ENCODE measurements at places on chromosomes 4 and X. TPM values are rescaled to one million over a fixed set of nuclear protein-coding genes. Genes with fewer than 3 reads are reported as not detected.
A peak's percentile ranks its signal among the peaks of the same experiment; 100 is the strongest.

DNA sequence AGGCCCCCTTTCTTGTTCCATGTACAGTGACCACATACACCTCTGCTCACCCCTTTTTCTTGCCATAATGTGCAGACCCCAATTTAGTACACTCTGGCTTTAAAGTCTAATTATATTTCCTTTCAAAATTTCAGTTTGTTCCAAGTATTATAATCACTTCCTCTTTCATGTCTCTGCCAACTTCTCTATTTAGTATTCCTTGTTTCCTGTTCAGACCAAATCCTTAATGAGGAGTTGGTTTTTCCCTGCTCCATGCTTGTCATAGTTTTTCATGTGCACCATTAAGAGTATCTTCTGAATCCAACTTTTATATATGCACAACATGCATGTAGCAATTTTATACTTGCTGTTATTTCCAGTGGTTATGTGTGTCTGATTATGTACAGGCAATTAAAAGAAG is 32.3 kb downstream of the USP53 start:
- peaks cover 64% of the 10 kb centered on the region for H3K36me3 ChIP-seq
- H3K4me1 ChIP-seq = peaks cover 6% of the 10 kb centered on the region
- H3K4me3 ChIP-seq = no peak overlapping the region
- no peak overlapping the region for H3K27ac ChIP-seq
- no peaks in the 10 kb centered on the region for H3K27me3 ChIP-seq

GRCh38 chr4:6226506-6226905 is 26.2 kb upstream of the JAKMIP1 start:
- H3K27me3 ChIP-seq = peaks cover 83% of the 10 kb centered on the region
- H3K27ac ChIP-seq = no peak overlapping the region
- no peaks in the 10 kb centered on the region for H3K36me3 ChIP-seq

GRCh38 chr4:99652596-99653436 is 4.8 kb downstream of the C4orf54 start:
- peaks cover 40% of the 10 kb centered on the region for H3K4me1 ChIP-seq
- no peak overlapping the region for H3K27ac ChIP-seq
- no peak for DNase-seq

DNA sequence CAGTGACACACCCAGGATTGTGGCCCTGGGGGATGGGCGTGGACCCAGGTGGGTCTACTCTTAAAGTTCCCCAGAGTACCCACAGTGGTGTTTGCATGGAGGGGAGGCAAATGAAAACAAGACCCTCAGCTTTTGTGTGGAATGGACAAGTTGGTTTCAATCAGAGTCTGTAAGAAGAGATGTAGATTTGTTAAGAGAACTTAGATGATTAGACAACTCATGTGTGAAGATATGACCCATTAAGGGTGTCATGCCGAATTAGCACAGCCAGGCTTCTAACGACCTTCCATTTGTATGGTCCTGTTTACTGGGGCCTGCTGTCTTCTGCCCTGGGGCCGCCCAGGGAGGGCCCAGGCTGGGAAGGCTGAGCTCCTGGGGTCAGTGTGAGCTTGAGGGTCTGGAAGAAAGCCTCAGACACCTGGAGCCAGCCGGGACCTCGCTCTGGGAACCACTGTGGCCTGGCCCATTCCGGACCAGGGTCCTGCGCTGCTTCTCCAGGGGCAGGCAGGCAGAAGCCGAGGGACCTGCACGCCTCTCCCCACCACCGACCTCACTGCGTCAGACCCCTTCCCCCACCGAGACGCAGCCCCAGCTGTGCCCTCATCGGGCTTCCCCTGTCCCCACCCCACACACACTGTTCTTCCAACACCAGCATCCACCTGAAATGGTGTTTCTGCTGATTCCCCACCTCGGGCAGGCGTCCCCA is 20.4 kb downstream of the UVSSA start:
- DNase-seq = no peak
- no peaks in the 10 kb centered on the region for H3K4me1 ChIP-seq
- peaks cover 34% of the 10 kb centered on the region for H3K36me3 ChIP-seq
- H3K27me3 ChIP-seq = no peaks in the 10 kb centered on the region

DNA sequence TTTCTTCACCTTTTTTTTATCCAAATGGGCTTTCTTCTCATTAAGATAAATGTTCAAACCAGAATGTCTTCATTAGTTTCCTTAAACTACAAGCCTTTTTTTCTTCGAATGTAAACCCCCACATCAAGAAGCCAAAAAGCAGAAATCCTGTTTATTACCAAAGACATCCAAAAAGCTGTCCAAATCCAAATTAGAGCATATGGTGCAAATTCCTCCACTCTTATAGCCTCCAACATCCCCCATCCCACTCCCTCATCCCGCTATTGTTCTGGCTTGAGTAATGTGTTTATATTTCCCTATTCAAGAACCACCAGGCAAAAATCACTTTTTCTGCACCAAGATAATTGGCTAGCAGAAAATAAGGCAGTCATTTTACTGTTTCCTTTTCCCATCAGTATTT is 315.1 kb upstream of the ADGRL3 start:
- no peak overlapping the region for H3K27ac ChIP-seq
- H3K36me3 ChIP-seq = no peaks in the 10 kb centered on the region
- no peaks in the 10 kb centered on the region for H3K4me1 ChIP-seq
- no peaks in the 10 kb centered on the region for H3K27me3 ChIP-seq

GRCh38 chr4:143654571-143654970 is 45.9 kb downstream of the FREM3 start:
- no peaks in the 10 kb centered on the region for H3K4me1 ChIP-seq
- H3K27ac ChIP-seq = no peak overlapping the region
- no peak for DNase-seq
- no peak overlapping the region for H3K4me3 ChIP-seq

DNA sequence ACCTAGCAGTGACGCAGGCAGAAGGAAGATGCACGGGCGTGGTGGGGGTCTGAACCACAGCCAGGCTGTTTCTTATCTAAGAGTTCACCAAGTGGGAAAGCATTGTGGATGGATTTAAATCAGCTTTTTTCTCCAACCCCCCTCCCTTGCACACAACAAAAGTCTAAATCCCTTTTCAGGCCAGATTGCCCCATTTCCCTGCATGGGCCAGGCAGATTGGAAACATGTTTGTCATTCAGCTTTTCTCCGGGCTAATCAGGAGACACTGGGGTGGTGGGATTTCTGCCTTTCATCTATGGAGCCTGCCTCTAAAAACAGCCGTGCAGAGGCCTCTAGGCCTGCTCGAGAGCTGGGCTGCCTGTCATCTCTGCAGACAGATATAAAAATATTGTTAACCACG is 166.3 kb upstream of the LEF1 start:
- H3K27ac ChIP-seq = no peak overlapping the region
- DNase-seq = no peak
- peaks cover 8% of the 10 kb centered on the region for H3K27me3 ChIP-seq
- H3K36me3 ChIP-seq = no peaks in the 10 kb centered on the region
- no peak overlapping the region for H3K4me3 ChIP-seq
- H3K4me1 ChIP-seq = no peaks in the 10 kb centered on the region

DNA sequence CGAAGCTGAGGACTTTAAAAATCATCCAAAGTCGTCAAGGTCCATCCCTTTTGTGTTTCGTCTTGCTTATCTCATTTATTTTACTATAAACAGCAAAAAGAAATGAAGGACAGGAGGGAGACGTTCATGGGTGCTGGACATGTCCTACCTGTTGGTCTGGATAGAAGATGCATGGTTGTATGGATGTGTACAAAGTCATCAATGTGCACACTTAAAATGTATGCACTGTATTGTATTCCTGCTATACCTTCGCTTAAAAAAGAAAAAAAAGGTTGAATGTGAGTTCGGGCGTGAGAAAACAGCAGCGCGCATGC is 313 bp upstream of the BLOC1S4 start:
- H3K4me3 ChIP-seq = peak overlapping the region; percentile 78
- peak overlapping the region; percentile 95 for H3K27ac ChIP-seq
- H3K27me3 ChIP-seq = no peaks in the 10 kb centered on the region
- H3K36me3 ChIP-seq = no peaks in the 10 kb centered on the region
- H3K4me1 ChIP-seq = peaks cover 32% of the 10 kb centered on the region

GRCh38 chr4:101711590-101712260 is 78.8 kb upstream of the BANK1 start:
- H3K27ac ChIP-seq = no peak overlapping the region
- DNase-seq = no peak
- no peaks in the 10 kb centered on the region for H3K27me3 ChIP-seq
- H3K4me1 ChIP-seq = no peaks in the 10 kb centered on the region
- H3K36me3 ChIP-seq = no peaks in the 10 kb centered on the region
- no peak overlapping the region for H3K4me3 ChIP-seq

- no peaks in the 10 kb centered on the region for H3K36me3 ChIP-seq
- H3K4me3 ChIP-seq = no peak overlapping the region
- no peaks in the 10 kb centered on the region for H3K4me1 ChIP-seq
Measured at GRCh38 chr4:26139310-26139924, 181.4 kb upstream of the RBPJ start.

DNA sequence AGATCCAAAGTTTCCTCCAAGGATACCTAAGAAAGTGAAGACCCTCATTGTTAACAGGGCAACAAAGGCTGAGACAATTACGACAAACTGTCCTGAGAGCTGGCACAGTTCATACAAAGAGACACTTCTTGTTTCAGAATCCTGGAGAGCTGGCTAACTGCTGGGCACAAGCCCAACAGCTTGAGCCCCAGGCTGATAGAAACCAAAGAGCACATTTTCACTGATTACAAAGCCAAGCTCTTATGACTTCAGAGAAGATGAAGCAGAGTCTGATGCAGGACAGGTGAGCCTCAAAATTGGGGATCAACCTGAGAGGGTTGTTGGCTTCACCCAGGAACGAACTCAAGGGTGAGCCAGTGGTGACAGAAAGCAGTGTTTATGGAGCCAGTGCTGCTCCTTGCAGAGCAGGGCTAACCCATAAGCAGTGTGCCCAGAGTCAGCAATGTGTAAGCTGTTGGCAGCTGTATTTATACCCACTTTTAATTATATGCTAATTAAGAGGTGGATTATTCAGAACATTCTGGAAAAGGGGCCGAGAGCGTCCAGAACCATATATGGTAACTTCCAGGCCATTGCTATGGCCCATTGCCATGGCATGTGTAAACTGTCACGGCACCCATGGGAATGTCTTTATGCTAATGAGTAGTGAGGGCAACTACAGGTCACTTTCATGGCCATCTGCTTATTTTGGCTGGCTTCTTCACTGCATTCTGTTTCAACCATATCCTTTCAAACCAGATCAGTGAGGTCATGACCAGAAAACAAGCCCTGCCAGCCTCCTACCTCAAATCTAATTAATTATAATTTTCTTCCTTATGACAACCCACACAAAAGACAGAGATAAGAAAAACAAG is 183.7 kb downstream of the EVC2 start:
- no peak overlapping the region for H3K27ac ChIP-seq
- no peaks in the 10 kb centered on the region for H3K27me3 ChIP-seq

- no peaks in the 10 kb centered on the region for H3K27me3 ChIP-seq
- H3K36me3 ChIP-seq = no peaks in the 10 kb centered on the region
- no peak overlapping the region for H3K27ac ChIP-seq
- H3K4me1 ChIP-seq = no peaks in the 10 kb centered on the region
- H3K4me3 ChIP-seq = no peak overlapping the region
Measured at GRCh38 chrX:14864631-14865030, 8.2 kb downstream of the FANCB start.

DNA sequence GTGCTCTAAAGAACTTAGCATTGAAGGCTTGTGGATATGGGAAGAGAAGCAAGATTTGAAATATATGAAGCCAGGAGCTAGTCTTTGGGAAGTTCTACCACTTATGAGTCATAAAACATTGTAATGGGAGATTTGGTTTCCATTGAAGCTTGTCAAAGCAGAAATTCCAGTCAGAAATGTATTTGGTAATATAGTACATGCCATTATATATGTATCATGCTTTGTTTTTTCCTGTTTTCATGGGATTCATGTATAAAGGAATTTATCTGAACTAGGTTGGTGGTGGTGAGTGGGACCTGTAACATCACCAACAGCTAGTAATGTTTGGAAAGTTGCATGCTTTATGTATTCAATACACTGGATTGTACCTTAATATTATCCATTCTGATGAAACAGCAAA is 14.6 kb upstream of the DCAF8L2 start:
- no peak for DNase-seq
- H3K27ac ChIP-seq = no peak overlapping the region
- H3K4me3 ChIP-seq = no peak overlapping the region
- H3K27me3 ChIP-seq = no peaks in the 10 kb centered on the region
- H3K36me3 ChIP-seq = no peaks in the 10 kb centered on the region

- DNase-seq = no peak
- no peaks in the 10 kb centered on the region for H3K27me3 ChIP-seq
- no peak overlapping the region for H3K27ac ChIP-seq
- H3K4me1 ChIP-seq = no peaks in the 10 kb centered on the region
Measured at GRCh38 chr4:27635936-27636913, 775.6 kb downstream of the STIM2 start.

GRCh38 chr4:103424853-103425252 is 226.7 kb upstream of the CENPE start:
- H3K27me3 ChIP-seq = no peaks in the 10 kb centered on the region
- DNase-seq = no peak
- H3K27ac ChIP-seq = no peak overlapping the region
- no peaks in the 10 kb centered on the region for H3K4me1 ChIP-seq
- H3K36me3 ChIP-seq = no peaks in the 10 kb centered on the region

GRCh38 chr4:1318046-1318375 is 28.3 kb downstream of the MAEA start:
- H3K4me3 ChIP-seq = no peak overlapping the region
- H3K36me3 ChIP-seq = peaks cover 95% of the 10 kb centered on the region
- no peak for DNase-seq
- H3K4me1 ChIP-seq = peaks cover 4% of the 10 kb centered on the region

- H3K36me3 ChIP-seq = no peaks in the 10 kb centered on the region
- H3K4me3 ChIP-seq = no peak overlapping the region
- H3K27ac ChIP-seq = no peak overlapping the region
- no peak for DNase-seq
Measured at GRCh38 chrX:72330131-72330530, 24.4 kb upstream of the CITED1 start.

- no peaks in the 10 kb centered on the region for H3K27me3 ChIP-seq
- H3K4me1 ChIP-seq = peaks cover 8% of the 10 kb centered on the region
Measured at GRCh38 chr4:151962138-151962823, 201.5 kb upstream of the GATB start.

- H3K27ac ChIP-seq = no peak overlapping the region
- no peak overlapping the region for H3K4me3 ChIP-seq
- no peaks in the 10 kb centered on the region for H3K27me3 ChIP-seq
- DNase-seq = no peak
- H3K4me1 ChIP-seq = peaks cover under 1% of the 10 kb centered on the region
Measured at GRCh38 chrX:46959101-46959500, 46.9 kb downstream of the JADE3 start.

DNA sequence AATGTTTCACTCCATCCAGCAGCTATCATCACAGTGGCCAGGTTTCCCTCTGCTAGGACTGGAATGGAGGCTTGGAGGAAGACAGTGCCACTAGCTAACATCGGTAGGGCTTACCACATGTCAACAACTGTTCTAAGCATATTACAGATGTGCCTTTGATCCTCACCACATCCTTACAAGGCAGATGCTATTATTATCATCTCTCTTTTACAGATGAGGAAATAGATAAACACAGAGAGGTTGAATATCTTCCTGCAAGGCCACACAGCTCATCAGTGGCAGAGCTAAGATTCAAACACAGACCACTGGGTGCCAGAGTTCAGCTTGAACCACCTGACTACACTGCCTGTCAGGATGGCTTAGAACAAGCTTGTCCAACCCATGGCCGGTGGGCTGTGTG is 47.4 kb downstream of the MAMLD1 start:
- H3K36me3 ChIP-seq = no peaks in the 10 kb centered on the region
- no peaks in the 10 kb centered on the region for H3K4me1 ChIP-seq
- no peaks in the 10 kb centered on the region for H3K27me3 ChIP-seq
- DNase-seq = no peak

KCNIP4 gene
- total RNA-seq = 0.19 TPM

RASSF6 gene
- total RNA-seq = 0.75 TPM

SMIM43 gene
- total RNA-seq = 0.83 TPM

RRH gene
- not detected for total RNA-seq

ARHGAP36 gene
- 1.2 TPM for total RNA-seq

SLC4A4 gene
- 2.6 TPM for total RNA-seq

MED14 gene
- total RNA-seq = 27.4 TPM

MND1 gene
- not detected for total RNA-seq

AMBN gene
- not detected for total RNA-seq

MAGED4B gene
- total RNA-seq = 0.32 TPM

Measured in esophagus muscularis mucosa (tissue), 4 donors.